ENCODE measurements at places on chromosomes 11 and 22.

- no peak for DNase-seq
Measured at GRCh38 chr22:30304495-30305244, 15.4 kb upstream of the CASTOR1 start.

DNA sequence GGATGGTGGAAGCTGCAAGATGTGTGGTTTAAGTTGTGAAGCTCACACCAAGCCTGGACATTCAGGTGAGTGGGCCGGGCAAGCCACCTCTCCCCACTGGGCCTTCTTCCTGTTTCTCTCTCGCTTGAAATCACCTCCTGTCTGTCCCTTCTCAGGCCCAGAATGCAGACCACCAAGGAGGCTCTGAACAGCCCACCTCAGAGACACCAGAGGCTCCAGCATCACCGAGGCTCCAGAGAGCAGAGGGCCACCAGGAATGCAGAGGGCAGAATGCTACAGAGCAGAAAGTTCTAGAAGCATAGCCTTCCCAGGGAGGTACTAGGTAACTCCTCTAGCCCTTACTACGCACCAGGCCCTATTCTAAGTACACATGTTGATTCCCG is 14.8 kb upstream of the IL2RB start:
- no peak for DNase-seq

DNA sequence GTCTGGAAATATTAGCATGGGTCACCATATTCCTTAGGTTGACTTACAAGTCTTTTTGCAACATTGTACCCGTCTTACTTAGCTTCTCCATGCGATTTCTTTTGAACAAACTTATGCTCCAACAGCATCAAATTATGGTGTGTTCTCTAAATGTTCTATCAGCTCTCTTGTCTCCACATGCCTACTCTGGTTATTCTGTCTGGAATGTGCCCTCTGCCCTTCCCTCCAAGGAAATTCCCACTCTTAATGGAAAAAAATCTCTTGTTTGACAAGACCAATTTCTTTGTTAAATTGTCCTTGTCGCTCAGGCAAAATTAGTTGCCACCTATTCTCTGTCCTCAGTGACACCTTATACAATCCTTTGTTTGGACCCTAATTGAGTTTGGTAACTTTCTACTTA is 522.8 kb upstream of the LUZP2 start:
- no peak for DNase-seq

DNA sequence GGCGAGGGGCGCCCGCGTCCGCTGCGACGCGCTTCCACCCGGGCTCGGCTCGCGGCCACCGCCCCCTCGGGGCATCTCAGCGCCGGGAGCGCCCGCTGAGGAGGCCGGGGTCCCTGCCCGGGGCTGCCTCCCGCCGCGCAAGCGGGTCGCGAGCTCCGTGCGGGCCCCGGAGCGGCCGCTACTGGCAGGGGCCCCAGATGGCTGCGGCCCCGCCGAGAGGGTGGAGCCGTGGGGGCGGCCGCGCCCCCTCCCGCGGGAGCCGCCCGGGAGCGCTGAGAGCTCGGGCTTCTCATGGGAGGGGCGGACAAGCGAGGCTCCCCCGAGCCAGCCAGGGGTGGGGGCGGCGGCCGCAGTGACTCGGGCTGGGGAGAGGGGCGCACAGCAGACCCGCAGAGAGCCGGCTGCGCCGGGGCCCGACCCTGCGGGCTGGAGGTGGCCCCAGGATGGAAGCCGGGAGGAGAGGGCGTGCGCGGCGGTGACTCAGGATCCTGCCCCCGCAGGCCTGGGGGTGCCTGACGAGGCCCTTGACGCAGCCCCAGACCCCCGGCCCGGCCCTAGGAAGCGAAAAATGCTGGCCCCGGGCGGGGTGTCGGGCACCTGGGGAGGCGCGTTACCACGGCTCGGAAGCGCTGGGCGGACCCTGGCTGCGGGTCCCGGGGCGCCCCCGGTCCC is 603 bp upstream of the ZFTA start:
- DNase-seq, result no peak

- DNase-seq, result peak; percentile 84
Measured at GRCh38 chr11:111635706-111636045, 33.4 kb downstream of the SIK2 start.

All from pons (tissue), 1 donor.